T-helper 9 cell (primary cell): ENCODE measurements at places on chromosomes 2 and 18.

DNA sequence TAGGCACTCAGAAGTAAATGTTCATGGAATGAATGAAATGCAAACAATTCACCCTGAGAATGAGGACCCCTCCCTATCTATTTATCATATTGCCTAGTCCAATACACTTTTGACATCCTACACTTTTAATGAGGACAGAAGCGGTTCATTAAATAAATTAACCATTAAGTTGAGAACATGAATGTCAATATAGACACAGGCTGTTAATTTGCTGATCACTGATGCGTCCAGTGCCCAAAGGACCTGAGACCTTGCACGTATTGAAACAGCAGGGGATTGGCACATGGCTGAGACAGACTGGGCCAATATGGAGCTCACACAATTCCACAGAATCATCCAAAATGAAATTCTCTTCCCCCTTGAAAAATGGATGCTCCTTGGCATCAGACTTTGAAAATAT, 430.0 kb downstream of the SLC4A3 start:
- DNase-seq, result no peak

DNA sequence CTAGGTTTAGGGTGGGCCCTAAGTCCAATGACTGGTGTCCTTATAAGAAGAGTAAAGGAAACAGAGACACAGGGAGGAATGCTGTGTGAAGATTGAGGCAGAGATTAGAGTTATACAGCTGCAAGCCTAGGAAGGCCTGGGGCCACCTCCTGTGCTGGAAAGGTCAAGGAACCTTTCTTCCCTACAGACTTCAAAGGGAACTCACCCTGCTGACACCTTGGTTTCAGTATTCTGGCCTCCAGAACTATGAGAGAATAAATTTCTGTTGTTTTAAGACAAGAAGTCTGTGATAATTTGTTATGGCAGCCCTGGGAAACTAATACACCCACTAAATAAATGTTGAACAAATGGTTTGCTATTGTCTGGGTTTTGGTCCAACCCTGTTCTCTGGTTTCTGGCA, 102.3 kb upstream of the NEUROD1 start:
- no peak for DNase-seq

GRCh38 chr2:17869128-17869527, 9.3 kb upstream of the KCNS3 start:
- no peak for DNase-seq

DNA sequence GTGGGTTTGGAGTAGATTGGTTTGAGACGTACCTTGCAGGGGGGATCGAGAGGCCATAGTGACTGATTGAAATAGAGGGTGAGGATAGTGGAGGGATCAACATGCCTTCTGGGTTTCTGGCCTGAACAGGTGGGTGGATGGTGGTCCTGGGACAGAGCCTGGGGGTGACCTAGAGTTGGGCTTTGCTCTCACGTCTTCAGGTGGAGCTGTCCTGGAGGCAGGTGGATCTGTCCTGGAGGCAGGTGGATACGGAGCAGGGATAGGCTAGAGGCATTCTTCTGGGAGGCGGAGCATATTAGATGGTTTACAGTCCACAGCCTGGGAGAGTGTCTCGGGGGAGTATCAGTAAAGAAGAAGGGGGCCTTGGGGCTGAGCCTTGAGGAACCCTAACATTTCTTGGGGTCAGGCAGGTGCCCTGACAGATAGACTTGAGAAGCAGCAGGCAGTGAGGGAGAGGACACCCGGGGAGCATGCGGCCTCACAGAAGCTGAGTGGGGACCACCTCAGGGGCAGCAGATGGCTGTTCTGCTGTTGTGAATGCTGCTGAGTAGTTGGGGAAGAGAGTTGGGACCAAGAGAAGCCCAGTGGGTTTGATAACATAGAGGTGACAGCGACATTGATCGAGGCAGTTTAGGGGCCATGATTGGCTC, 1.6 kb downstream of the CAPN10 start:
- DNase-seq, result no peak

GRCh38 chr18:12462242-12462641, 54.5 kb downstream of the PRELID3A start:
- DNase-seq, result no peak

DNA sequence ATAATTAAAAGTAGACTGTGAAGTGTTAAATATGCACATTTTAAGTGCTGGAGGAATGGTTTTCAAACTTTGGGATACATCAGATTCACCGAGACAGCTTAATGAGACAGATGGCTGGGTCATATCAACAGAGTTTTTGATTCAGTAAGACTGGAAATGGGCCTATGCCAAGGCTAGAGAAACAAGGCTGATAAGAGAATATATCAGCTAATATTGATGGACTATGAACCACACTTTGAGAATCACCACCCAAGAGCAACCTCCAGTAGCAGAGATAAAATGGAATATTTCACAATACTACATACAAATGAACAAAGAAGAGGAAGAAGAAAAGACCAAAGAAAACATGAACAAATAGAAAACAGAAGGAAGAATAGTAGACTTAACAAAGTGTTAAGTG, 450.2 kb upstream of the KLHL29 start:
- no peak for DNase-seq

GRCh38 chr18:46632401-46633071, 24.5 kb downstream of the LOXHD1 start:
- DNase-seq, result no peak

GRCh38 chr2:231914077-231914690, 12.0 kb downstream of the NPPC start:
- no peak for DNase-seq

DNA sequence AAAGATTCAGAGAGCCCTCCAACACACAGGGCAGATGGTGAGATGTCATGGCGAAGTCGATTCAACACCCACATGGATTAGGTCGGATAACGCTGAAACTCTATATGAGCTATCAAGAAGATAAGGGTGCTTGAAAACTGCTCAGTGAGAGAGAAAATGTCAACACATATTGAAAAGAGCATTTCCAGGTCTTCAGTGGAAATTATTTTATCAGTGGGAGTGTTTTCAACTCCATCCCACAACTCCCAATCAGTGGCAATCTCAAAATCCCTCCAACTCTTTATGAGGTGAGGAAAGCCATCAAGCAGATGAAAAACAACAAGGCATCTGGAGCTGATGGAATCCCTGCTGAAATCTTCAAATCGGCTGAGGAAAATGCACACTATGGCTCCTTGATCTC, 104.5 kb upstream of the KLHL14 start:
- DNase-seq, result no peak

DNA sequence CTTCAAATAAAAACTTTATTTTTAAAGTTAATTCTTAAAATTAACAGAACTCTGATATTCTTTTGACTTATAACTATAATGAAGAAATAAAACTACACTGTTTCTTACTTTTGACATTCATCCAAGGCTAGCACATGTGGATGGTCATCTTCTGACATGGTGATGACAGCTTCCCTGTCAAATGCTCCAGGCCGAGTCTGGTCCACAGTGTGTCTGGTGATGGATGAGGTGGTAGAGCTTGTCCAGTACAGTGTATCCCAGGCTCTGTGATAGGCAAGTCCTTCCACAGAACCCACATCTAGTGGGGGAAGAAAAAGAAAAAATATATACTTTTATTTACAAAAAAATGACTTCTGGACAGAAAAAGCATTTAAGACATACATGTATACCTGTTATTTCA, 1529.5 kb downstream of the LRP1B start:
- no peak for DNase-seq

- no peak for DNase-seq
These were observed 16.0 kb downstream of the CTIF start for GRCh38 chr18:48554610-48555400.

GRCh38 chr2:45929674-45930395, 278.4 kb downstream of the PRKCE start:
- DNase-seq, result no peak

GRCh38 chr2:100870652-100871531, 51.0 kb downstream of the NPAS2 start:
- DNase-seq, result no peak

- DNase-seq, result no peak
These were observed 713.2 kb upstream of the GYPC start for GRCh38 chr2:125942585-125943424.

DNA sequence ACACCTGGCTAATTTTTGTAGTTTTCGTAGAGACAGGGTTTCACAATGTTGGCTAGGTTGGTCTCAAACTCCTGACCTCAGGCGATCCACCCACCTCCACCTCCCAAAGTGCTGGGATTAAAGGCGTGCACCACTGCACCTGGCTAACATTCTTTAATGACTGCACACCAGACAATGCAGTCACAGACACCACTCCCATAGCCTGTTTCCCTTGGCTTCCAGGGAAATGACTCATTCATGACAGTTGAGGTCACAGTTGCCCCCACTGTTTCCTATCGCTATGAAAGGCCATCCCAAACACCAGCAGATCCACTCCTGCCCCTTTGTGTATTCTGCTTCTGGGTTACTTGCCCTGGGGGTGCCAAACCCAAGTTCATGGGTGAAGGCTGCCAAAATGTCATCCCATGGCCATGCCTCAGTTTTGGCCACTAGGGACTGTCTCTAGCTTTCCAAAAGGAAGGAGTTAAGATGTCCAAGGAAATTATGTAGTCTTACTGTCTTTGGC, 8.7 kb downstream of the CHMP1B start:
- DNase-seq, result no peak

GRCh38 chr2:120453635-120453998, 107.7 kb downstream of the INHBB start:
- no peak for DNase-seq

GRCh38 chr18:56643381-56643780, 5.0 kb upstream of the TXNL1 start:
- DNase-seq, result no peak

- no peak for DNase-seq
These were observed 43.1 kb upstream of the SLC39A10 start for GRCh38 chr2:195613922-195614321.

DNA sequence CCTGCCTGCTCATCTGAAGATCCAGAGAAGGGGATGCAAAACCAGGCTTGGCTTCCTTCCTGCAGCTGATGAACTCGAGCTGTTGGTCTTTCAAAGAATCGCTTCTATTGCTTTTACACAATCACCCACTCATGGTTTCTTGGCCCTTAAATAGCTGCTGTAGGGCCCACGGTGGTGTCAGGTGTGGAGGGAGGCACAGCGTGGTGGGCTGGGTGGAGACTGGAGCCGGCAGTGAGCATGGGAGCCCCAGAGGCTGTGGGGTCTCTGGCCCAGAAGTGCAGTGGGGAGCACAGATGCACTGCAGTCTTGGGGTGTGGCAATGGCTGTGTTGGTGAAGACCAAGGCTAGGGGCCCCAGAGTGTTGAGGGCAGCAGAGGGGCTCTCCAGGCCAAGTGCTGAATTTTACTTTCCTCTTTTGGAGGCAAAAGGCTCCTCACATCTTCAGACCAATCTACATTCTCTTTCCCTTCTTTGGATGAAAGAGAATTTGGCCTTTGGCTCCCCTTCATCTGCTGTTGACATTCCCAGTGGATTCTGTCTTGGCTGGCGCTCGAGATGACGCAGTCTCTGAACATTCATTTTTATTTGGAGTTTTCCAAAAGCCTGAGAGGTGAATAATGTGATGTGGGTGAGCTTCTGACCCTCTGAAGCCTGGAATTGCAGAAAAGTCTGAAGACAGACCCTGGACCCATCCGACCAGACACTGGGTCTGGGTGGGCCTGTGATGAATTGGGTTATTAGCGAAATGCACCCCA, 70.1 kb upstream of the ASB18 start:
- DNase-seq, result no peak

GRCh38 chr2:86011449-86011941, 94.2 kb downstream of the POLR1A start:
- DNase-seq, result no peak

DNA sequence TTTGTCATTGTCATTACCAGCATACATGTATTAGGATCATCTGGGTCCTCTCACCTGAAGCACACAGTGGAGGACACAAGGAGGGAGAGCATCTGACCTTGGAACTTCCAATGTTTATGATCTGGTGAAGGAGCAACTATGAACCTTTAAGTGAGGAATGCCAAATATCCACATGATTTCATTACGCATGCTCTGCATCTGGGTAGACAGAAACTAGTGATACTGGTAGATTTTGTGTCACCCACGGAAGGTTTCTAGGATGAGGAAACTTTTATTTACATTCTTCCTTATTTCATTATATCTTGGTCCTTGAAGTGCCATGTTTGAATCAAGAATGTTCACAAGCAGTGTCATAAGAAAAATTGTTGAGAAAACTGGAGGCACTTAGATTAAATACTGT, 32.1 kb downstream of the SPC25 start:
- no peak for DNase-seq

GRCh38 chr18:43129946-43130524, 14.6 kb upstream of the RIT2 start:
- no peak for DNase-seq

GRCh38 chr2:6214471-6214870, 522.3 kb downstream of the SOX11 start:
- DNase-seq, result no peak

GRCh38 chr2:159711562-159712142, 654 bp upstream of the MARCHF7 start:
- no peak for DNase-seq

GRCh38 chr18:22186484-22186971, 17.1 kb downstream of the GATA6 start:
- no peak for DNase-seq

- no peak for DNase-seq
These were observed 165.9 kb upstream of the RND3 start for GRCh38 chr2:150653351-150653750.

- DNase-seq, result no peak
These were observed 64.5 kb downstream of the BOD1L2 start for GRCh38 chr18:57211412-57211750.

DNA sequence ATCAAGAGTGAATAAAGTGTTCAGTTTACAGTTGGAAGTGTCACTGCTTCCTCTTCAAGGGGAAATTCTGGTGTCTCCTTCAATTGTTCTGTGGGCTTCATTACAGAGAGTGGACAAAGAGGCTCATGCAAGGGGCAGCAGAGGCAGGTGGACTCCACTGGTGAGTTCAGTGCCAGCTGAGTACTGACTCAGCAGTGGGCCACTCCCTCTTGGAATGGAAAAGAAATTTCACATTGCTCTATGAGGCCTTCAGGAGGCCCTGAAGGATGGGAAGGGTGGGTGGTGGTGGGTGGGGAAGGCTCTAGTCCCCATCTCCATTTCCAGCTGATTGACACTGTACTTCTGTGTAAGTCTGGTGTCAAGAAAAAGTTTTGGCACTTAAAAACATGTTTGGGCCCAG, 66.4 kb downstream of the PRELID3A start:
- DNase-seq, result no peak

GRCh38 chr18:51278045-51278649, 80.7 kb upstream of the MEX3C start:
- DNase-seq, result no peak
